ENCODE measurements at places on chromosomes 5 and 9. TPM values are rescaled to one million over a fixed set of nuclear protein-coding genes. Genes with fewer than 3 reads are reported as not detected.

CDC20B gene
- total RNA-seq = not detected

GRCh38 chr9:71734950-71735349, 33.4 kb downstream of the CEMIP2 start:
- DNase-seq = no peak

GRCh38 chr9:133076691-133077090, 14.9 kb downstream of the CEL start:
- DNase-seq = no peak

LCN15 gene
- not detected for total RNA-seq

DND1 gene
- 1.2 TPM for total RNA-seq

GRCh38 chr5:161286066-161286655, 260.4 kb downstream of the GABRB2 start:
- DNase-seq = no peak

ANKRD18A gene
- 22.3 TPM for total RNA-seq

LCN10 gene
- total RNA-seq = not detected

TOR4A gene
- total RNA-seq = 2.1 TPM

IL3 gene
- not detected for total RNA-seq

- no peak for DNase-seq
These were observed 61.0 kb upstream of the PRDM9 start for GRCh38 chr5:23446424-23446823.

DNA sequence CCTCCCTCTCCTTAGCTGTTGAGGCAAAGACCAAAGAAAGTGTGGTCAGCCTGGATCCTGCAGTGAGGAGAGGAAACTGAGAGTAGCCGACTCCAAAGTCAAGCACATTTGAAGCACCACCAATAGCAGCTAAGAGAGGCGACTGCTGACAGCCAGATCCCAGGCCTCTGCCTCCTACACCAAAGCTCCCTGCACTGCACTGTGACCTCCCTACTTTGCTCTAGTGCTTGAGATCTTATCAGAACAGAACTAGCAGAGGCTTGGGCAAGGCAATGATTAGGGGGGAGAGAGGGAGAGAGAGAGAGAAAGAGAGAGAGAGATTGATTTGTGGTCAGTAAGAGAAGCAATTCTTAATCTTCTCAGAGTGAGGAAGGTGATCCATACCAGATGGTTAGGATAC, 216.3 kb downstream of the CDK5RAP2 start:
- DNase-seq = no peak

DNA sequence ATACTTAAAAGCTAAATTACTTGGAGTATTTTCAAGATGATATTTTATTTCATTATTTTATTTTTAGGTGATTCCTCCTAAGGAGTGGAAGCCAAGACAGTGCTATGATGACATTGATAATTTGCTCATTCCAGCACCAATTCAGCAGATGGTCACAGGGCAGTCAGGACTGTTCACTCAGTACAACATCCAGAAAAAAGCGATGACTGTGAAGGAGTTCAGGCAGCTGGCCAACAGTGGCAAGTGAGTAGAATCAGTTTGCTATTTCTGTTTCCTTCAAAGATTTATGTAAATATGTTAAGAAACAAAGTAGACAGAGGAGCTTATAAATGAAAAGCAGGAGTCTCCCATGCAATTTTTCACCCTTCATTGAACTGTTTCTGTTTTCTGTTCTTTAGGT, 47.8 kb downstream of the KDM4C start:
- DNase-seq = no peak

MPDZ gene
- total RNA-seq = not detected

DNA sequence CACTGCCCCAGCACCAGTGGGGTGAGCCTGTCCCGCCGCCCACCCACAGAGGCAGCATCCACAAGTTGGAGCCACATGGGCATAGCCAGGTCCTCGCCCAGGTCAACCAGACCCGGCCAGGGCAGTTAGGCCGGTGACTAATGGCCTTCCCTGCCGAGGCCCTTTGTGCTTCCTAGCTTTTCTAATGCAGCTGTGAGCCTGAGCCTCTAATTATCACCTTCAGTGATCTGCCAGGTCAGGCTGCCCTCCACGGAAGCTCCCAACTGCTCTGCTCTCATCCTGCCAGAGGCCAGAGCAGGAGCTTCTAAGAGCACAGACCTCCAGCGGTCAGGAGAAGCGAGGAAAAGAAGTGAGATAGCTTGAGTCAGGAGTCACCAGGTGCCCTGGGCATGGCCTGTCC, 87.1 kb upstream of the PPP1R26 start:
- no peak for DNase-seq

- no peak for DNase-seq
These were observed 93.5 kb upstream of the NR3C1 start for GRCh38 chr5:143496943-143497342.

GRCh38 chr9:111904026-111904425, 7.4 kb downstream of the UGCG start:
- no peak for DNase-seq

- DNase-seq = no peak
These were observed 5.9 kb upstream of the CFAP90 start for GRCh38 chr5:7856855-7857254.

DNA sequence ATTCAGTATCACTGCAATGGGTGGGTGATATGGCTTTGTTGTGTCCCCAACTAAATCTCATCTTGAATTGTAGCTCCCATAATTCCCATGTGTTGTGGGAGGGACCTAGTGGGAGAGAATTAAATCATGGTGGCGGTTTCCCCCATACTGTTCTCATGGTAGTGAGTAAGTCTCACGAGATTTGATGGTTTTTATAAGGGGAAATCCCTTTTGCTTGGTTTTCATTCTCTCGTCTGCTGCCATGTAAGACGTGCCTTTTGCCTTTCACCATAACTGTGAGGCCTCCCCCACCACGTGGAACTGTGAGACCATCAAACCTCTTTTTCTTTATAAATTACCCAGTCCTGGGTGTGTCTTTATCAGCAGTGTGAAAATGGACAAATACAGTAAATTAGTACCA, 9.5 kb upstream of the NANS start:
- DNase-seq = no peak

DNA sequence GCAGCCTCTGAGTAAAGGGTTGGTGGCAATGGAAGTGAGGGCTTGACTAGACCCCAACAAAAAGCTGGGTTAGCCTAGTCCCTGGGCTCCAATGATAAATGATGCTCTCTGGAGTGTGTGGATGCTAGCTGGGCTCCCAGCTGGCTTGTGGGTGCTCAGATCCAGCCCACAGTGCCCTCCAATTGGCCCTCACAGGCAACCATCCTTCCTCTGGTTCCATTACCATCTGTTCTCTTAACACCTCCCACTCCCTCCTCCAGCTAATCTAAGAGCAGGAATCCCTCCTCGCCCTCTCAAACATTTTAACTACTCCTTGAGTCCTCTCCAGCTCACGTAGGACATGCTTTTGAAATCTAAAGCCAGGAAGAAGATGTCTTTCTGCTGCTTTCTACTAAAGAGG, 25.2 kb upstream of the FRMD3 start:
- no peak for DNase-seq

All from T-helper 17 cell (primary cell).